ENCODE measurements at places on chromosomes 6 and 20.
A peak's percentile ranks its signal among the peaks of the same experiment; 100 is the strongest.

GRCh38 chr6:160426136-160426535 lies 78.0 kb downstream of the SLC22A3 start:
- DNase-seq: no peak

- no peak for DNase-seq
Observed at GRCh38 chr6:111680015-111680712, 74.5 kb upstream of the TRAF3IP2 start.

DNA sequence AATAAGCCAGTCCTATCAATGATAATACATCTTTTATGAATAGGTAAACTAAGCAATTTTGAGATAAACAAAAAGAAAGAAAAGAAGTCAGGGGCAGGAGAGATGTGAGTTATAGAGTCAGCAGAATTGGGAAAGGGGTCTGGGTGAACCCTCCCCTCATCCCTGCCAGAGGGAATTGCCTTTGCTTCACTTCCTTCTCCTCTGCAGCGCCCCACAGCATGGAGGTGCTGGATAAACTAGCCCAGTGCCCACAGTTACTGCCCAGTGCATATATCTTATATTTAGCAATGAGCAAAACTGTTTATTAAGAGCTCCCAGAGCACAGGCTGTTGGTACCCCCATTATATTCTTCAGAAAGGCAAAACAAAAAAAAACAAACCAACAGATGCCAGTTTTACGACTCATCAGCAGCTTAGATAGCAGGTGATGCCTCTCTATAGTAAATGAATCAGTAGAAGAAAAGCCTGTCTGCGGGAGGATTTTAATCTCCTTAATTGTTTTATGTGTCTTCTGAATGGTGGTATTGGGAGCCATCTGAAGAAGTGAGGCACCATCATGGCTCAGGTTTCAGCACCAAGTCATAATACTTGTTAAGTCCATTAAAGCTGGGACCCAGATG lies 419.2 kb downstream of the EPM2A start:
- no peak for DNase-seq

- no peak for DNase-seq
Observed at GRCh38 chr6:142570221-142570671, 268.4 kb downstream of the ADGRG6 start.

GRCh38 chr6:157269261-157269794 lies 54.0 kb downstream of the TMEM242 start:
- DNase-seq: no peak

- no peak for DNase-seq
Observed at GRCh38 chr6:16518265-16518664, 243.0 kb downstream of the ATXN1 start.

GRCh38 chr6:33195304-33196165 lies 3.3 kb upstream of the COL11A2 start:
- no peak for DNase-seq

GRCh38 chr6:129709769-129710449 lies at the start of gene ARHGAP18:
ARHGAP18 (minus strand) TSS chr6:129710177; CDS start chr6:129710136, 41 bp downstream.
- peak; percentile 72 for DNase-seq

DNA sequence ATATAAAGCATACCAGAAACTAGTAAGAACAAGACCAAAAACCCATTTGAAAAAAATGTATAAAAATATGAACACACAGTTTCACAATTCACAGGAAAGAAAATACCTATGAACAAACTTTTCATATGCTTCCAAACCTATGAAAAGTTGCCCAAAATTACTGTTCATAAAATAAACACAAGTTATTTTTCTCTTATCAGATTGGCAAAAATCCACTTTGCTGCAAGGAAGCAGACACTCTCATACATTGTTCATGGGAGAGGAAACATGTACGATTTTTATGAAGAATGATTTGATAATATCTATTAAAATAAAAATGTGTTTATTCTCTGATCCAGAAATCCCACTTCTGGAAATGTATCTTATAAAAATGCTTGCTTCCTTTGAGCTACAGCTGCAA lies 40.0 kb upstream of the OCSTAMP start:
- DNase-seq: no peak
